ENCODE measurements at places on chromosomes 5 and 9.

GRCh38 chr5:34900652-34901051, 14.7 kb downstream of the RAD1 start:
- DNase-seq, result no peak

- DNase-seq, result no peak
These were observed 49.6 kb upstream of the ADRB2 start for GRCh38 chr5:148776780-148777179.

GRCh38 chr9:105236261-105236660, 8.2 kb upstream of the SLC44A1 start:
- DNase-seq, result no peak

- no peak for DNase-seq
These were observed 1985.2 kb upstream of the CDH9 start for GRCh38 chr5:29023541-29023940.

GRCh38 chr9:107489144-107489673, 360 bp downstream of the KLF4 start:
- DNase-seq, result peak; percentile 90

- no peak for DNase-seq
These were observed 37.3 kb upstream of the TENT4A start for GRCh38 chr5:6675784-6676491.

DNA sequence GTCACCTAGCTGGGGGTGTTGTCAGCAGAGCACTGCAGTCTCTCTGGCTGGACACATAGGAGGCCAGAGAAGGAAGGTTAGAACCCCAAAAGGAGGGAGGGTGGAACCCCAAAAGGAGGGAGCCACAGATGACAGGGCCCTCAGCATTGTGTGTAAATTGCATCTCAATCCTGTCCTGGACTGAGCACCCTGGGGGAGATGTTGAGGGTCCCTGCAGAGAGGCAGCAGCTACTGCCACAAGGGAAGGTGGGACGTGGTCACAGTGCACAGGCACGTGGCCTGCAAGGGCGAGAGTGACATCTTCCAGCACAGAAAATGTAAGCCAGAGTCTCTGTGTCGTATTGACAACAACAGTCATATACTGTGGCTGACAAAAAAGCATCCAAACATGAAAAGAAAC, 36.5 kb upstream of the CEP72 start:
- DNase-seq, result no peak

GRCh38 chr9:19969721-19970120, 180.9 kb upstream of the SLC24A2 start:
- DNase-seq, result no peak

GRCh38 chr9:21244836-21245235, 5.0 kb upstream of the IFNA14 start:
- no peak for DNase-seq

GRCh38 chr9:20898885-20899554, 132.4 kb downstream of the HACD4 start:
- DNase-seq, result no peak

DNA sequence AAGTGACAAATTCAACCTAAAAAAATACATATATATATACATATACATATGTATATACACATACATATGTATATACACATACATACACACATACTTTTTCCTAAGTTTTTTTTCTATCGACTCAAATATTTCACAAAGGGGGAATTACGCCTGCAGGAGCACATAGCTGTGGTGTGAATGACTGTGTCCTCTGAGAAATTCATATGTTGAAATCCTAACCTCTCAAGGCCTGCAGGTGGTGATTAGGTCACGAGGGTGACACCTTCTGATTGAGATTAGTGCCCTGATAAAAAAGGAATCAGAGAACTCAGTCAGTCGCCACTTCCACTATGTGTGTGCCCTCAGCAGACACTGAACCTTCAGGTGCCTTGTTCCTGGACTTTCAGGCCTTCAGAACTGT, 248.7 kb downstream of the SEMA5A start:
- DNase-seq, result no peak

- peak; percentile 81 for DNase-seq
These were observed 17.5 kb downstream of the CYFIP2 start for GRCh38 chr5:157283434-157283833.

- DNase-seq, result no peak
These were observed 23.8 kb downstream of the RETREG1 start for GRCh38 chr5:16593013-16593412.
